ENCODE measurements at places on chromosomes 12 and 14.

- no peak for DNase-seq
These were observed 37.4 kb downstream of the SUSD6 start for GRCh38 chr14:69648480-69649451.

GRCh38 chr12:101653030-101653429 lies 44.4 kb upstream of the CHPT1 start:
- DNase-seq, result no peak

GRCh38 chr12:108112832-108113556 lies 16.1 kb upstream of the WSCD2 start:
- no peak for DNase-seq

DNA sequence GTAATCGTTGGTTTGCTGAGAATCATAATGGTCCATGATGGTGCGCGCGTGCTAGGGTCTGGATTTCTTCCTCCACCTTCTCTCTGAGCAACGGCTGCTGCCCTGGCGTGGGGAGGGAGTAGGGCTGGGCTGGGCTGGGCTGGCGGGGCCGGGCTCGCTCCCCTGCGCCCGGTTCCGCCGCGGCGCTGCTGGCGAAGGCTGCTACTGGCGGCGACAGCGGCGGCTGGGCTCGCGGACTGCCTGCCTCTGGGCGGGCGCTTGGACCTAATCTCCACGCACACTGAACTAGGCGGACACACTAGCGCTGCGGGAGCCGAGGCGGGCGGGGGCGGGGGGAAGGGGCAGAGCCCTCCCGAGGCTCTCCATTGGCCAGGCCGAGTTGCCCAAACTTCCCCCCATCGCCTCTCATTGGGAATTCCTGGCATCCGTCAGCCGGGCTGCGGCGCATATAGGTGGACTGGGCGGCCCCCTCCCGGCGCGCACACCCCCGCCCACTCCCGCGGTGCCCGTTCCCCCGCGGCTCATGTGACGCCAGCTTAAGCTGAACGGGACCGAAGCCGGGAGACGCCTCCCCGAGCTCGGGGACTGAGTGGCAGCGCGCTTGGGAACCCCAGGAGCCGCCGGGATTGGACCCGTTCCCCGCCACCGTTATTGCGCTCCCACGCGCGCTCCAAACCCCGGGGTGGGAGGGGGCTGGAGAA lies at the start of gene ACTN1:
Gene ACTN1 (minus strand): TSS at position 282 of the 701 bp plus-strand sequence. CDS start 246 bp downstream, at position 36.
- peak; percentile 77 for DNase-seq

- no peak for DNase-seq
These were observed 81.2 kb upstream of the OTOGL start for GRCh38 chr12:80018119-80018518.

Data from CD4-positive, alpha-beta T cell treated with Interleukin-17A for 4 hours (primary cell).